ENCODE measurements at places on chromosomes 7 and 10. TPM values are rescaled to one million over a fixed set of nuclear protein-coding genes. Genes with fewer than 3 reads are reported as not detected.

DNA sequence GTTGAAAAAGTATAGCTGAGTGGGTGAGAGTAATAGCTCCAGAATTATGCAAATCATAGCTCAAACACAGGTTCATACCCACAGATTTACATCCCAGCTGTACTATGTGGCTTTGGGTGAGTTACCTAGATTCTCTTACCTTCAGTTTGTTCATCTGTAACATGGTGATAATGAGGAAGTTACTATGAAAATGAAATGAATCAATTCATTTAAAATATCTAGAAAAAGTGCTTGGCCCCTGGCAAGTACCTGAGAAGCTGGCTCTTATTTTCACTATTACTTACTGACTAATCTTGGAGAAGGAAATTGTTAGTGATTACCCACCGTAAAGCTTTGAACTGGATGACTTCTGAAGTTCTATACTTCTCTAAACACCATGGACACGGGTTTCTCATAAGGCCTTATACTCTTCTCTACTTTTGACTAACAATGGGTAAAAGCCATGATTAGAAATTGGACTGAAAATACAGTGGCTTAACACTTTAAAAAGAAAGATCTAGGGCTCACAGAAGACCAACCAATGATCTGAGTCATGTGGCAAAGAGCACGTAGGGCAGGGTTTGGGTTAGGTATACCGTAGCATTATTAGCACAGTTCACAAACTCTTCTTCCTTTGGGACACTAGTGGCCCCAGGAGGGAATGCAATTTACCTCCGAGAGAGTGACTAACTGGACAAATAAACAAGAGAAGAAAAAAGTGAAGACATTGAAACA is 149.2 kb downstream of the PLPP4 start:
- DNase-seq = no peak

DNA sequence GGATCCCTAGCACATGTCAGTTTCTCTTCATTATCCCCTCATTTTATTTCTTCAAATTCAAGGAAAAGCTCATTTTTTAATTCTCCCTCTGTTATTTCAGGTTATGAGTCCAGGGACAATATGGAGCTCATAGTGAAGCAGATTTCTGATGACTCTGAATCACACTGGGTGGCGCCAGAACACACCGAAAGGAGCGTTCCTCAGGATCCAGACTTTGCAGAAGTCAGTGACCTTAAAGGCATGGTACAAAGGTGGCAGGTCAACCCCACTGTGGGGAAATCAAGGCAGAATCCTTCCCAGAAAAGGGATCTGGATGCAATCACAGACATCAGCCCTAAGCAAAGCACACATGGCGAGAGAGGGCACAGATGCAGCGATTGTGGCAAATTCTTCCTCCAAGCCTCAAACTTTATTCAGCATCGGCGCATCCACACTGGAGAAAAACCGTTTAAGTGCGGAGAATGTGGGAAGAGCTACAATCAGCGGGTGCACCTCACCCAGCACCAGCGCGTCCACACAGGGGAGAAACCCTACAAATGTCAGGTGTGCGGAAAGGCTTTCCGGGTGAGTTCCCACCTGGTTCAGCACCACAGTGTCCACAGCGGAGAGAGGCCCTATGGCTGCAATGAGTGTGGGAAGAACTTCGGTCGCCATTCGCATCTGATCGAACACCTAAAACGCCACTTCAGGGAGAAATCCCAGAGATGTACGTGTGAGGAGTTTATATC is 21.4 kb downstream of the ZKSCAN5 start:
- DNase-seq = no peak

GRCh38 chr7:130148561-130148960 is 56.6 kb downstream of the TMEM209 start:
- no peak for DNase-seq

GRCh38 chr7:117479225-117480054 is at the start of gene CFTR:
CFTR (plus strand) TSS chr7:117480025; CDS start chr7:117480095, 70 bp downstream.
- DNase-seq = no peak

GRCh38 chr7:127738859-127739258 is 86.9 kb downstream of the SND1 start:
- DNase-seq = no peak

GRCh38 chr7:57071-57470 is 135.3 kb upstream of the FAM20C start:
- DNase-seq = no peak

GRCh38 chr10:103367379-103367781 is 396 bp upstream of the TAF5 start:
- no peak for DNase-seq

- DNase-seq = peak; percentile 39
These were observed 38.3 kb downstream of the LYZL2 start for GRCh38 chr10:30591249-30591670.

- DNase-seq = no peak
These were observed 19.1 kb upstream of the DNAAF5 start for GRCh38 chr7:707296-708000.

DNA sequence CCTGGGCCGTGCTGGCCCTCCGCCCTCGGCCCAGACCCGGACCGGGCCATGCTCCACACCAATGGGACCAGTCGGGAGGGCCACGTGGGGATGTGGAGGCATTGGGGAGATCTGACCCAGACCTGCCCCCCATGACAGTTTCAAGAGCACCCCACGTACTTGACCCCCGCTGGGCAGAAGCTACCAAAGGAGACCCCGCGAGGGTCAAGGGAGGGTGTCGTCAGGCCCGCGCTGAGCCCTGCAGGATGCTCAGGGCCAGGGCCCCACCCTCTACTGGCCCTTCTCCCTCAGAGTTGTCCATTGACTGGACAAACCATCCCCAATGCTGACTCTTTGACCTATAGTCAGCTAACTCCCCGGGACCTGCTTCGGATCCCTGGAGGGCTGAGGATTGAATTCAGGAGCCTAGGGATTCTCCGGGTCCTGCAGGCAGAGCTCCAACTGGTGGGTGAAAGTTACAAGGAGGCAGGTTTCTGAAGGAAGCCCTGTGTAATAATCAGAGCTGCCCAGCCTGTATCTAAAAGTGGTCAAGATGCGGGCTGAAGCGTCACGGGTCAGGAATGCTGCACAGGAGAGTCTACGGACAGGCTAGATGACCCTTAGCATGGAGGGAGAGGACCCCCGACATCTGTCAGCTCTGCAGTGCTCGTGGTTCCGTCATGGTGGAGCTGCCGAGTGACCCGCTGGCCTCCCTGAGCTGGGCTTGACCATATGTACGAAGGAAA is 498 bp upstream of the CALHM2 start:
- DNase-seq = no peak

DNA sequence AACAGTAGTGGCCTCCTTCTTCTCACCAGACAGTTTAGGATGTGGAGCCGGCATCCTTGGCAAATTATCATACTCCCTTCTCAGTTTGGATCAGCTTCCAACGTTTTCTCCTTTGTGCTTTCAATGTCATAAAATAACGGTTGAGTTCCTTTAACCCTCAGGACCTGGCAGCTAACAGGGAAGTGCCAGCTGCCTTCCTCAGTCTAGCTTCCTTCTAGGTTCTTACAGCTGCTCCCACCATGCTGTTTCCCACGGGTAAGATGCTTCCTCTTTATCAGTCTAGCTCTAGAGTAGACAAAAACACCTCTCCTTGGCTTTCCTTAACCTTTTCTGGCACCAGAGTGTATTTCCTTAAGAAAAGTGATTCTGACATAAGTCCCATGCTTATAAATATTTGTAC is 33.2 kb downstream of the BLVRA start:
- DNase-seq = no peak

- peak; percentile 50 for DNase-seq
These were observed 214.9 kb downstream of the LRMDA start for GRCh38 chr10:75646218-75646915.

DNA sequence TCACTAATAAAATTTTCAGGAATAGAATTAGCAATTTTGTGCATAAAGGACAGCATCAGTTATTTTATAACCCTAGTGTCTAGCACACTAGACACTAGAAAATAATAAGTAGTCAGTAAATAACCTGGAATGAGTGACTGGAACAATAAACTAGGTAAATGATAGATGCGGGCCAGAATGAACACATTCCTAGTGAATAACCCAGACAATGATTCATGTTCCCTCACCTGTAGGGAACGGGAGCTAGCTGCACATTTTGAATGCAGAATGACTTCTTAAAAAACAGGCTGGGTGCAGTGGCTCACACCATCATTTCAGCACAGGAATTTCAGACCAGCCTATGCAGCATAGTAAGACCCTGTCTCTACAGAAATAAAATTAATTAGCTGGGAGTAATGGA is 3.2 kb upstream of the ATOH7 start:
- DNase-seq = no peak

GRCh38 chr7:151637781-151638261 is 118.1 kb upstream of the RHEB start:
- DNase-seq = no peak

DNA sequence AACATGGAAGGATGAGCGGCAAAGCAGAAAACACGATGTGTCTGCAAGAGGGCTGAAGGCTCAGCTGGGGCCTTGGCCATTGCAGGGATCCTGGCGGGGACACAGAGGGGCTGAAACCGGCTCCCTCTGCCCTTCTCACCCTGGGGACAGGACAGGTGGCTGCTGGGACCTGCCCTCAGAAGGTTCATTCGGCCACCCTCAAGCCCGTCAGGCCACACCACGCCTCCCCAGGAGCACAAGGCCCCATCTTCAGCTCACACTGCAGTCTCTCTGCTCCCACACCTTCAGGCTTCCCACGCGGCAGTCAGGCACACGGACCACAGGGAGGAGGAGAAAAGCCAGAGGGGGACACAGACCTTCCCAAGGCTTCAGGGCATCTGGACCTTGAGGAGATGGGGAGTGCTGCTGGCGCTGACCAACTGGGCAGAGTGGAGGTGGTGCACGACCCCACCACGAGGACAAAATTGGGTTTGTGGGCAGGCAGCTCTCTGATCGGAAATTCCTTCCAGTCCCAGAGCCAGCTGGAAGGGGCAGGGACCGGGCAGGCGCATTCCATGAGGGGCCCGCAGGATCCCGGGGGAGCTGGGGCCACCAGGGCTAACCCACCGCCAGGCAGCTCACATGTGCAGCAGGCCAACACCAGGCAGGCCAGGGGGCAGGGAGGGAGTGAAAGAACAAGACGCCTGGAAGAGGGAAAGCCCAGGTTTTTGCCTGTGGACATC is 104.0 kb downstream of the MAD1L1 start:
- no peak for DNase-seq

DNA sequence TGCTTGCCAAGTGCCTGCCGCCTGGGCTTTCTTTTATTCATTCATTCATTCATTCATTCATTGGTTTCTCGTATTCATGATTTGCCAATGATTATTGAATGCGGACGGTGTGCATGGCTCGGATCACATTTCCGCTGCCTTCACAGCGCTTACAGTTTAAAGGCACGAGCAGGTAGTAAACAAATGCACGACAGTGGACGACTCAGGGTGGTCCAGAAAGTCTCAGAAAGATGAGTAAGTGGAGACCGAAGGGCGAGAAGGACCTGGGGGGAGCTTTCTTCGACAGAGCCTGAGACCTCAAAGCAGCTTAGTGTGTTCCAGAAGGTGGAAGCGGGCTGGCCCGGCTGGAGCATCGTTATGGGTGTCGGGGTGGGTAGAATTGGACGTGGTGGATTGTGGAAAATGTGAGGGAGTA is 506 bp downstream of the MCM10 start:
- peak; percentile 12 for DNase-seq

- DNase-seq = peak; percentile 60
These were observed 22.4 kb upstream of the IFIT2 start for GRCh38 chr10:89279421-89279869.

DNA sequence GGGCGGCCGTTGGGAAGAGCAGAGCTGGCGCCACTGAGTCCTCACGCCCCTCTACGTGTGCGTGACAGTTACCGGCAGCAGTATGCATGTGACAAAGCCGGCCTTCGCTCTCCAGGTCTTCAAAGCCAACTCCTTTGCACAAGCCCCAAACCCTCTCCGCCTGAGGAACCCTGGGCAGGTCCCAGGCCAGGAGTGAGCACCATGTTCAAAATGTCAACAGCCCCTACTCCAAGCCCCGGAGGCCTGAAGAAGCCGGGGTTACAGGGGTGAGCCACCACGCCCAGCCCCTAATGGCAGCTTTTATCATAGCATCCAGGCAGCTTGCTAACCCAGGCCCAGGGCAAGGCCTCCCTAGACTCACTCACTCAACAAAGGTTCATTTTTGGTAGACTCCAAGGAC is 70.8 kb downstream of the OAT start:
- DNase-seq = no peak

GRCh38 chr10:47147186-47147585 is 152.8 kb upstream of the GDF10 start:
- DNase-seq = no peak

DNA sequence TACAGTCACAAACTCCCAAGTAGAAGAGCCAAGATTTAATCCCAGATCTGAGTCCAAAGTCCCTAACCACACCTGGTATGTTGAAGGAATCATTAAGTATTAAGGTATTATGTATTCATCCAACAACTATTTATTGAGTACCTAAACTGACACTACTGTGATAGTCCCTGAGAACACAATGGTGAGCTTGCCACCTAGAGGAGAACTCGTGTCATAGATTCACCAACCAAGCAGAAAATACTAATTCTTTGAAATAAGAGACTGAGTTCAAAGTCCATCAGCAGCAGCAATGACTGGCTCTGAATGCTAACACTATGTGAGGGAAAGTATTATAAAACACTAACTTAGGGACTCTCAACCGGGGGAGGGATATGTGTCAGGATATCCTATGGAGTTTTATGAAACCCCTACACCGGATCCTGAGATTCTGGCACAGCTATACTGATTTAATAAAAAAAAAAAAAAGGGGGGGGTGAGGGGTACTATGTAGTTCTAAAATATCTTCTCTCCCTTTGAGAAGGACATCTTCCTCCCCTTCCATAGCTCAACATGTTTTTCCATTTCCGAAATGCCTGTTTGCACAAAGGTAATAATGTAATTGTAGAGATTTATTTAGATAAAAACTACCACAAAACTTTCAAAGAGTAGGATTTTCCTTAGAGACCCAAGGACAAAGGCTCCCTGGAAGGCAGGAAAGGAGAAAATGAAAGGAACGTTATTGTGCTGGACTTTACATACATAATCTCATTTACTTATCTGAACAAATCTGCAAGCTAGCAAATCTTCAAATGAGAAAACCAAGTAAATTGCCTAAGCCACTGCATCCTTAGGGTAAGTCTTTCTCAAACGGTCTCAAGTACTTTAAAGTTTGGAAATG is 1.6 kb downstream of the NCOA4 start:
- DNase-seq = no peak

GRCh38 chr10:96497391-96497790 is 16.3 kb downstream of the TLL2 start:
- no peak for DNase-seq

LRRC61 gene
- 3.0 TPM for total RNA-seq

C10orf88 gene
- total RNA-seq = 13.4 TPM

LIPK gene
- 10.6 TPM for total RNA-seq

MACROH2A2 gene
- total RNA-seq = 10.2 TPM

PARD3 gene
- total RNA-seq = 72.5 TPM

PLEKHS1 gene
- total RNA-seq = not detected

PLEKHA1 gene
- total RNA-seq = 40.2 TPM

CRYGN gene
- total RNA-seq = not detected

RAB18 gene
- 56.3 TPM for total RNA-seq

CALML5 gene
- total RNA-seq = 133 TPM
